Suprapubic skin (tissue), 4 donors: ENCODE measurements at places on chromosomes 4 and X.

- DNase-seq, result no peak
Measured at GRCh38 chr4:123546573-123547060, 150.0 kb downstream of the SPRY1 start.

DNA sequence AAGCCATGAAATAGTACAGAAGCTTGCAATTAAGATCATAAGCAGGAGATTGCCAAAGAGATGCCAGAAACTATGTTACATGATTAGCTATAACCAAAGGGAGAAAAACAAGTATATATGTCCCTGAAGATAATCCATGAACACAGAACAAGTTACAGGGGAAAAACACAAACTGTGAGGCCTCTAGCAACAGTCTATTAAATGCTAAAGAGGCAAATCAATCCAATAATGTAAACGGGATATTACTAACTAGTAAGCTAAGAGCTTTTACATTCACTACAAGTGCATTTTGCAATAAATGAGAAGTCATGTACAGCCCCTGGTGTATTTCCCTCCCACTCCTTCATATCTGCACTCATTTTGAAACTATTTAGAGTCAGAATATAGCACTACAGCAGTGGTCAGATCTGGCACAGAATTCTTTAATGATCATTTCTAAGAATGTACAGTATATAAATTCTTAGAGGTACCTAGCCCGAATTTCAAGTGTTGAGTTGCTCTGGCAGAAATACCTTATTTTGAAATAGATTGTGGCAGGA lies 449.8 kb upstream of the SMIM31 start:
- no peak for DNase-seq

GRCh38 chrX:72609313-72609712 lies 36.7 kb upstream of the HDAC8 start:
- DNase-seq, result no peak

- no peak for DNase-seq
Measured at GRCh38 chrX:101682723-101683122, 23.1 kb upstream of the ARMCX2 start.
